ENCODE measurements at places on chromosomes 11 and 22.

DNA sequence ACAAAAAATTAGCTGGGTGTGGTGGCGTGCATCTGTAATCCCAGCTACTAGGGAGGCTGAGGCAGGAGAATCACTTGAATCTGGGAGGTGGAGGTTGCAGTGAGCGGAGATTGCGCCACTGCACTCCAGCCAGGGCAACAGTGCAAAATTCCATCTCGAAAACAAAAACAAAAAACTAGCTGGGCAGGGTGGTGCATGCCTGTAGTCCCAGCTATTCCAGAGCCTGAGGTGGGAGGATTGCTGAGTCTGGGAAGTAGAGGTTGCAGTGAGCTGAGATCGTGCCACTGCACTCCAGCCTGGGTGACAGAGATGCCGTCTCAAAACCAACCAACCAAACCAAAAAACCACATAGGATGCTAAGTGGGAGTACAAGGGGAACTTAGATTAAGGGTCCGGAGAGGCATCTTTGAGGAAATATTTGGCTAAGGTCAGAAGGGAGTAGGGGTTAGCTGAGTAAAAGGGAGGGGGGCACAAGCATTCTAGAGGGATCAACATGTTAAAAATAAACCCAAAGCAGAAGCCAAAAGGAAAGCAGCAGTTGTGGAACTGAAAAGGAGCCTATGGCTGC is 10.2 kb downstream of the PHF5A start:
- DNase-seq: peak; percentile 31

DNA sequence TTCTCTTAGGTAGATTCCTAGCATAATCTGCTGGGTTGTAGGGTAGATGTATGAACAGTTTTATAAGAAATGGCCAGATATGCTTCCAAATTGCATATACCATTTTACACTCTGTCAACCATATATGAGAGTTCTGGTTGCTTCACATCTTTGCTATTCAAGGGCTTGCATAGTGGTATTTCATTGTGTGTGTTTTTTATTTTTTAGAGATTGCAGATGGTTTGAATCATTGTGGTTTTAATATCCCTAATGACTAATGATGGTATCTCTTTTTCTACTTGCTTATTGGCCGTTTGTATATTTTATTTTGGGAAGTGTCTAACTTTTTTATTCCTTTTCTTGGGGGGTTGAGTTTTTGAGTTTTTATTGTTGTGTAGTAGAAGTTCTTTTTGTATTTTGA is 26.9 kb downstream of the RNF214 start:
- no peak for DNase-seq

DNA sequence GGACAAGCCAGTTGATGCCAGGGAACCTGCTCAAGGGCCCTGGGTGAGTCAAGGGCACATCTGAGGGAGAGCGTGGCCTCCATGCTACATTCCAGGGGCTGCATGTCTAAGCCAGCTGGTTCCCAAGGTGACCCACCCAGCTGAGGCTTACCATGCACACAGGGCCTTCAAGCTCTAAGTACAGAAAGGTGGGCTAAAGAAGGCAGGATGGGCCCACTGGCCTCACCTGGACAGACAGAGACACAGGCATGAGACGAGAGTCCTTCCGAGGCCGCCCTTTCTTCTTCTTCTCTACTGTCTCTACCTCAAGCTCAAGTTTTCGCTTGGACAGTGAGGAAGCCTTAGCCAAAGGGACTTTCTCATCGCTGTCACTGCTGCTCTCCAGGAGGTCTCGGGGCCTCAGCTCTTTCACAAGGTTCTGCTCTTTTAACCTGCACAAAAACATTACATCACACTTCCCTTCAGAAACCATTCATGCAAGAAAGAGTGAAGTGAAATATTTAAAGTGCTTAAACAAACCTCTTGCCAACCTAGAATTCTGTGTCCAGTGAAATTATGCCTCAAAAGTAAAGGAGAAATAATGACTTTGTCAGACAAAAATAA is 69.9 kb downstream of the HIRA start:
- peak; percentile 25 for DNase-seq

DNA sequence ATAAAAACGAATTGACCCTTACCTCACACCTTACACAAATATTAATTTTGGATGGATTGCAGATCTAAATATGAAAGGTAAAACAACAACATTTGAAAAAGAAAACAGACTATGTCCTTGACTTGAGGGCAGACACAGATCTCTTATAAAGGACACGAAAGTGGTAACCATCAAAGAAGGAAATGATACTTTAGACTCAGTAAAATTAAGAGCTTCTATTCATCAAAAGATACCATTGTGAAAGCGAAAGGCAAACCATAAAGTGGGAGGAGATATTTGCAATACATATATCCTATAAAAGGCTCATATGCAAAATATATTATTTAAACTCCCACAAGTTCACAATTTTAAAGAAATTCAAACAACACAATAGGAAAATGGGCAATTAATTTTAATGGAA is 5.0 kb downstream of the HEPACAM start:
- DNase-seq: no peak

DNA sequence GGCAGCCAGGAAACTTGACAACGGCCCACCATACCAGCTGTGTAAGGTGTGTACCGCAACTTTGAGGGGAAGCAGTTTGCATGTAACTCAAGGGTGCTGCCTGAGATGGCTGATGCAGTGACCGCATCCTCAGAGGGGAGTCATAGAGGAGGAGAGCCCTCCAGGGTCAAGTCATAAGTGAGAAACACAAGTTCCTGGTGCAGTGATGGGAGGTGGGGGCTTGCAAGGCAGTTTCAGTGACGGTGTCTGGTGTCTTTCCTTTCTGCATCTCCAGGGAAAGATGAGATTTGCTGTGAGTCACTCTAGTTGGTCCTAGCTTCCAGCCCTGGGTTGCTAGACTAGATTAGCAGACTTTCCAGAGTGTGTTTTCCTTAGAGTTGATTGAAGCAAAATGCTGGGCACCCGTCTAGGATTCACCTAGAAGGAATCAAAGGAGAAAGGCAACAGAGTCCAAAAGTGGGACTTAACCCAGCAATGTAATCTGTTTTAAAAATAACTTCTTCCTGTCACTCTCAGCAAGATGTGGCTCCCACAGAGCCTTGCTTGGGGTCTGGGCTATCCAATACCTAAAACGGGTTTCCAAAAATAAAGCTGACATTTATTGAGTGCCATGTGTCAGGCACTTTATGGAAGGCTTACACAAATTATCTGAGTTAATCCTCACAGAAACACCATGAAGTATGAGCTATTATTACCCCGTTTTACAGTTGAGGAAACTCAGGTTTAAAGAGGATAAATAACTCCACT is 265.4 kb upstream of the PLET1 start:
- no peak for DNase-seq

DNA sequence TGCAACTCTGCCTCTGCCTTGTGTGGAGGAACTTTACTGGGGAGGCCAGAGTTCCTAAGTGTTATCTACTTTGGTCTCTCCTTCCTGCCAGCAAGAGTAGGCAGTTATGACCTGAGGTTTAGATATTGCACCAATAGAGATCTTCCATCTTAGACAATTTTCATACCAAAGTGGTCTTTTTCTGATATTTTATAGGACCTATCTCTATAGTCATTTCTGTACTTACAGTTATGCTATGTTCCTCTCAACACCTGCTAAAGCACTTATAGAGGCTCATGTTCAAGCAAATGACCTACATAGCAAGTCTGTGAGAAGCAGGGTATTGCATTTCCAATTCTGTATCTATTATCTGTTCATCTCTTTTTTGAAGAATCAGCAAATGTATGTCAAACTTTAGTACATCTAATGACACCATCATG is 80.8 kb downstream of the HORMAD2 start:
- no peak for DNase-seq

DNA sequence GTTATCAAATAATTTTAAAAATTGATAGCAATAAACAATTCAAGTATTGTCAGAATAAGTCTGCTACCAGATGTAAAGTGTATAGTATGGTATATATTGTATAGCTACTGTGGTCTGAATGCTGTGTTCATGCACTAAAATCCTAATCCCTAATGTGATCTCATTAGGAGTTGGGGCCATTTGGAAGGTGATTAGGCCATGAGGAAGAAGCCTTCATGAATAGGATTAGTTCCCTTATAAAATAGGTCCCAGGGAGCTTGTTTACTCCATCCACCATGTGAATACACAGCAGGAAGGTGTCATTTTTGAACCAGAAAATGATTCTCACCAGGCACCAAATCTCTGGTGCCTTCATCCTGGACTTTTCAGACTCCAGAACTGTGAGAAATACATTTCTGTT is 363.0 kb upstream of the CNTN5 start:
- no peak for DNase-seq

DNA sequence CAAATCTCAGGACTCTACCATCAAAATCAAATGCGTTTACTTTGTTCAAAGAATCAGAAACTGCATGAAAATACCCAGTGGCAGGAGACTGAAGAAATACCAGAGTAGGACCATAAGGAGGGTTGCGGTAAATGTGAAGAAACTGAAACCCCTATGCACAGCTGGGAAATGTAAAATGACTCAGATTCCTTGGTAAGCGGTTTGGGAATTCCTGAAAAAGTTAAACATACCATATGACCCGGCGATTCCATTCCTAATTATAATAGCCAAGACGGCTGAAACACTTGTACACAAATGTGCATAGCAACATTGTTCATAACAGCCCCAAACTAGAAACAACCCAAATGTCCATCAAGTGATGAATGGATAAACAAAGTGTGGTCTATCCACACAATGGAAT is 114.1 kb upstream of the GRAMD1B start:
- no peak for DNase-seq

DNA sequence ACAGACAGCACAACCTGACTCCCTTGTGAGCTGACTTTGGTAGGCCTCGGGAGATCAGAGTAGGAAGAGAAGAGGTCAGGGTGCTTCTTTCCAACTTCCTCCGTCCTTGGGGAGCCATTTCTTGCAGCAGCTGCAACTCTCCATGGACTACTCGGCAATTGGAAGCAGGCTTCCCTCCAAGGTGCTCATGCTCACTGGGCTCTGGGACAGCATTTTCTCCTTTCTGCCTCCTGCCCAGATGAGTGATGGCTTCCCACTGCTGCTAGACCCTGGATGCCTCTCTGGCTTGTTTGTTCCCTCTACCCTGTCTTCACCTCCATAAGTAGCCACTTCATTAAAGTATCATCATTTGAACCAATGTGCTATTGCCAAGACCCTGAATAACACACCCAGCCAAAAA is 8.2 kb upstream of the PRSS23 start:
- DNase-seq: no peak

DNA sequence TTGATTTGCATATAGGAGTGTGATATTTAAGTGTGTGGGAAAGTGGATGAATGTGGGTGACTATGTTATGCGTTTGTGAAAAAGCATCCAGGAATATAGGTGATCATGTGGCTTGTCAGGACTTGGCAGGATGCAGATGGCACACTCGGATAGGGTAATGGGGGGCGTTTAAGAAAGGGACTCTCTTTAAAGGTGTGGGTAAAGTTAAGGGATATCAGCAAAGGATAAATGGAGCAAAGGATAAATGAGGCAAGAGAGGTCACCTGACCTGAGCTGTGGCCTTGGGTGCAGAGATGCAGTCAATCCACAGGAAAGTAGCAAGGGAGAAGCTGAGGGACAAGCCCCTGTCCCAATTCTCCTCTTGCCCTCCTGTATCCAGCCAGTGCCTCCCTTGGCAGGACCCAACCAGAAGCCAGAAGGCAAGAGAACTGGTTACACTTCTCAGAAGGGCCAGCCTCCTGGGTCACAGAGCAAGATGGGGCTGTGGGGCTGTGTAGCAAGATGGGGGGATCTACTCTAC is 47.5 kb upstream of the GRAMD1B start:
- DNase-seq: no peak

- no peak for DNase-seq
Observed at GRCh38 chr22:26939466-26939865, 282.1 kb downstream of the MIAT start.

GRCh38 chr11:100203789-100204188 is 483.3 kb upstream of the ARHGAP42 start:
- DNase-seq: no peak

DNA sequence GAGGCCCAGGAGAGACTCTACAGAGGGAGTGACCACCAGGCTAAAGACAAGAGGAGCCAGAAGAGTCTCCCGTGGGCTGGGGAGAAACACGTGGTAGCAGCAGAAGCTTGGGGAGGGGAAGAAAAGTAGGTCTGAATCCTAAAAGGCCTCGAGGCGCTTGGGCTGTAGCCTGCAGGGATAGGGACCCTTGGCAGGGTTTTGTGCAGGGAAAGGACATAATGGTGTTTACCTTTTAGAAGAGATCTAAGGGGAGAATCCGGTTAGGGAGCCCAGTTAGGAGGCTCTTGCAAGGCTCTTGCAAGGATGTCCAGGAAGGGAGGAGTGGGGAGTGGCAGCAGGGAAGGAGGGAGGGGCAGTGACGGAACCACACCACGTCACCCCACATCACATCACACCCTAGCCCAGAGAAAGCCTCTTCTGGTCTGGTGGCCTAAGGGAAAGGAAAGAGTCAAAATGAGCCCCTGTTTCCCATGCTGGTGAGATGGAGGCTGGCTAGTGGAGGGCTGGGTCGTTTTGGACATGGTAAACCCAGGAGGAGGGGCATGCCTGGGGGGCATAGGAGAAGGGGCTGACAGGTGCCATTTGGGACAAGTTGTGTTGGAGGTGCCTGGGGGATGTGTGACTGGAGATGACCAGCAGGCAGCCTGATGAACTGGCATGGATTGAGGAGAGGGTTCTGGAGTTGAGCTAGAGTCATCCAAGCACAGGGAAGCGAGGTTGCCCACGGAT is 6.2 kb upstream of the FAM83F start:
- DNase-seq: no peak

GRCh38 chr22:32839831-32840584 is 38.5 kb downstream of the TIMP3 start:
- no peak for DNase-seq

- DNase-seq: peak; percentile 68
Observed at GRCh38 chr11:15006139-15006759, 34.1 kb upstream of the CALCA start.

DNA sequence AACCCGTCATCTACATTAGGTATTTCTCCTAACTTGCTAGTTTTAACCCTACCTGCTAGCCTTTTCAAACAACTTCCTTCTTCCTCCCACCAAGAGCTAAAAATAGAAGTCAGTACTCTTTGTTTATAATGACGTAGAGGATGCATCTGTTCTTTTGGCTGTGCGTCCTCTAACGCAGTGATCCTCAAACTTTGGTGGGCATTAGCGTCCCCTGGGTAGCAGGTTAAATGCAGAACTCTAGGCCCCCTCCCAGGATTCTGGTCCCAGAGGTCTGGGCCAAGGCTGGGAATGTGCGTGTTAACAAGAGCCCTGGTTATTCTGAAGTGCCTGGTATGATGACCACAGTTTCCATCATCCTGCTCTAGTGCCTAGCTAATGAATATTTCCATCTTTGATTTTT is 67.6 kb downstream of the BARX2 start:
- DNase-seq: no peak

GRCh38 chr22:50316114-50317065 is 8.9 kb upstream of the PLXNB2 start:
- DNase-seq: no peak
